ENCODE measurements at places on chromosomes 5 and 9. TPM values are rescaled to one million over a fixed set of nuclear protein-coding genes. Genes with fewer than 3 reads are reported as not detected.

Gene RARS1
- 178 TPM for total RNA-seq

Gene AQP7
- total RNA-seq, result 0.19 TPM

Gene PTGDS
- not detected for total RNA-seq

Gene MED7
- 10.3 TPM for total RNA-seq

Gene SEMA4D
- 6.9 TPM for total RNA-seq

Gene GLRA1
- not detected for total RNA-seq

Gene FOXD1
- total RNA-seq, result under 0.01 TPM

Gene SPINK6
- not detected for total RNA-seq

Gene IL9
- not detected for total RNA-seq

Gene HTR1A
- total RNA-seq, result not detected

Gene RFX3
- total RNA-seq, result 2.9 TPM

Gene GPR151
- total RNA-seq, result not detected

Gene SLC6A19
- not detected for total RNA-seq

Gene FAM53C
- total RNA-seq, result 44.0 TPM

Gene TMEM203
- total RNA-seq, result 28.9 TPM

Gene NR5A1
- total RNA-seq, result not detected

Gene LCN6
- total RNA-seq, result not detected

Gene PLPPR1
- not detected for total RNA-seq

Gene ITK
- total RNA-seq, result not detected

Gene GFI1B
- total RNA-seq, result not detected

Gene PCDHGC3
- 20.5 TPM for total RNA-seq

Gene ZNF462
- total RNA-seq, result 18.0 TPM

Gene FOXD4L4
- total RNA-seq, result 0.19 TPM

Gene ADRB2
- 6.5 TPM for total RNA-seq

Gene ZNF354C
- 5.6 TPM for total RNA-seq

Gene LRRC19
- total RNA-seq, result not detected

Gene MZB1
- 0.19 TPM for total RNA-seq

Gene CCNO
- 0.33 TPM for total RNA-seq

Measured in vein endothelial cell (primary cell).